T follicular helper cell (primary cell): ENCODE measurements at places on chromosomes 4 and X.

- DNase-seq, result peak; percentile 5
These were observed 32.9 kb upstream of the PGM2 start for GRCh38 chr4:37793562-37793961.

DNA sequence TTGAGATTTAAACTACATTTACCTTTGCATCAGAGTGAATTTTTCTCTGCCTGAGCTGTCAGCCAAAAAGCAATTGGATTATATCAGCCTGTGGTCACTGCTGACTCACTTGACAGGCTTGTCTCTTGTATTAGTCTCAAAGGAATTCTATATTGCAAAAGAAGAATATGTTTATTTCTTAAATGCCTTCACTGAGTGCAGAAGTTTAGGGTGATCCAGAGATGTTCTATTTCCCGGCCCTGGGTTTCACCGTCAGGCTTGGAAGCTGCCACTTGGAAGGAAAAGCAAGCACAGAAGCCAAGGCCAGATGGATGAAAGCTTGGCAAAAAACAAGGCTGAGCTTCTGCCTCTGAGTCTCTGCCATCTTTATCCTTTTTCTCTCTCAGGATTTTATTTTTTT, 80.9 kb downstream of the FAM114A1 start:
- DNase-seq, result no peak

GRCh38 chr4:115360431-115360830, 247.0 kb upstream of the NDST4 start:
- no peak for DNase-seq

GRCh38 chr4:24646798-24647460, 62.6 kb upstream of the DHX15 start:
- DNase-seq, result no peak

GRCh38 chr4:79980448-79980847, 92.6 kb downstream of the ANTXR2 start:
- DNase-seq, result no peak

DNA sequence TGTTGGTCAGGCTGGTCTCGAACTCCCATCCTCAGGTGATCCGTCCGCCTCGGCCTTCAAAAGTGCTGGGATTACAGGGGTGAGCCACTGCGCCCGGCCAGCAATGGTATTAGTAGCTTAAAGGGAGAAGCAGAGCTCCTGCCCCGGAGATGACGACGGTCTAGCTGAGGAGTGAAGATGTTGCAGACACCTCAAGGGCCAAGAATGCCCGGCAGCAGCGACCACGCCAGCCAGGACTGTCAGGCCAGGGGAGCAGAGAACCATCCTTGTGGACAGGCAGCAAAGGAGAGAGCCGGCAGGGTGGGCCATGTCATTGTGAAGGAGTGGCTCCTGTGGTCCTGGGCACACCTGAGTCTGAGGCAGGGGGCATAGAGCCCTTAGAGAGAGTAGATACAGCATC, 210.1 kb upstream of the BCOR start:
- DNase-seq, result no peak

DNA sequence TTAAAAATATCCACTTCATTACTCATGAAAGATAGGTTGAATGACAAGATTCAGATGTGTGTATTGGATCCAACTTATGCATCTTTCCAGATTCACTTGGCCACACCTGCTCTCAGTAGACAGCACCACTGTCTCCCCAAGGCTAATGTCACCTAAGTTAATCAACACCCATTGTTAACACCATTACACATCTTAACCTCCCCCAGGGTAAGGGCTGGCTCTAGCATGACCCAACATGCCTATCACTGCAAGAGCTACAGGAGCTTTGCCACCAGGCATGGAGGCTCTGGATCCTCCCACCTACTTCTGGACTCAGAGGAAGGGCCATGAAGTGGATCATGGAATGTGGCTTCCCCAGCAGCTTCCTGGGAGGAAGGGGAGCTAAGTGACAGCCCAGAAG, 32.8 kb upstream of the LSM6 start:
- DNase-seq, result no peak

DNA sequence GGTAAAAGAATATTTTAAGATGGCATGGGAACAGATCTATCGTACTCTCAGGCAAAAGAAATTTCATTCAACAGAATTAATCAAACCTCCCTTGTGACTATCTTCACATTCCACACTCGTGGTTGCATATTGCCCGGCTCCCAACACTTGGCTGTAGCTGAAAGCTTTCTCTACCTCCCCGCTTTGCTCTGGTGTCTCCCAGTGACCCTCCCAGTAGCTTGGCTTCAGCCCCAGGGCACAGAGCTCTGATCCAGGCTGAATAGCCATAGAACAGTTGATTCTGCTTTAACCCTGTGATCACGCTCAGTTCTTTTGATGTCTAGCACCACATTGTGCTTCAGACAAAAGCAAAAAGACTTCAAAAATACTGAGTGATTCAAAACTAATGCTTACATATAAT, 24.6 kb downstream of the SLC7A11 start:
- DNase-seq, result no peak

GRCh38 chr4:158758142-158758541, 10.7 kb upstream of the FNIP2 start:
- no peak for DNase-seq

DNA sequence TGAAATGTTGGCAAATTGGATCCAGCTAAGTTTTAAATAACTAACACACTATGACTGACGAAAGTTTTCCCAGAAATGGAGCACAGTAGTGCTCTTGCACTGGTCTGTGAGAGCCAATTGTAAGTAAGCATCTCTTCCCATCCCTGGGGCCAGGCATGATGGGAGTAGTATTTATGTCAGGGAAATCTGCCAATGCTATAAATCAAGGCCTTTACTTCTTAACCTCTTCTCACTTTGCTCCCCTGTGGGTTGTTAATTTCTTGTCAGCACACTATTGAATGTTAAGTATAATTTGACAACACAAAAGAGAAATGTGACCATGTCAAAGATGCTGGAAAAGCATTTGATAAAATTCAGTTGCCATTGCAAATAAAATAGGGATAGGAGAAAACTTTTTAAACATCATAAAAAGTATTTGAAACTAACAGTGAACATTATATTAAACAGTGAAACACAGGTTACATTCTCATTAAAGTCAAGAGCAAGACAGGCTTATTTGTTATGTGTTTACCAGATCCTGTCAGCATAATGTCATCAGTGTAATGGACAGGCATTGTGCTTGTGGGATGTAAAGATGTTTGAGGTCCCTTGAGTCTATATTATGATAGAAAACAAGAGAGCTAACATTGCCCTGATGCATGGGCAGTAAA, 5.0 kb downstream of the F8A1 start:
- no peak for DNase-seq

DNA sequence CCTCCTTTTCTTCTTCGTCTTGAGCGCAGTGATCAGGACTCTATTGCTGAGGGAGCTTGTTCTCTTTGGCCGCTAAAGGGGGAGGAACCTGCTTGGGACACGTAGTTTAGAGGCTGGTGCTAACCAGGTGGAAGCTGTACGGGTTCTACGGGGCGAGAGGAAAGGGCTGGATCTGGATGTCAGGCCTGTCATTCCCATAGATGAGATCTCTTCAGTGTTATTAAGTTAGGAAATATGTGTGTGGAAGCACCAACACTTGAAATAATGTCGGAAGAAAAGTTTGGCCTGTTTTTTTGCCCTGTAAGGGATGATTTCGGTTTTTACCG, 643 bp downstream of the SRP72 start:
- peak; percentile 6 for DNase-seq

- no peak for DNase-seq
These were observed 459.5 kb downstream of the RAPGEF2 start for GRCh38 chr4:159562366-159562765.

GRCh38 chr4:83358410-83358809, 23.8 kb upstream of the HPSE start:
- DNase-seq, result no peak

- no peak for DNase-seq
These were observed 10.4 kb upstream of the PHOX2B start for GRCh38 chr4:41758884-41759283.

- DNase-seq, result no peak
These were observed 804.7 kb upstream of the NDST4 start for GRCh38 chr4:115918149-115918548.

- DNase-seq, result no peak
These were observed 160.9 kb downstream of the SH2D1A start for GRCh38 chrX:124507246-124507645.

DNA sequence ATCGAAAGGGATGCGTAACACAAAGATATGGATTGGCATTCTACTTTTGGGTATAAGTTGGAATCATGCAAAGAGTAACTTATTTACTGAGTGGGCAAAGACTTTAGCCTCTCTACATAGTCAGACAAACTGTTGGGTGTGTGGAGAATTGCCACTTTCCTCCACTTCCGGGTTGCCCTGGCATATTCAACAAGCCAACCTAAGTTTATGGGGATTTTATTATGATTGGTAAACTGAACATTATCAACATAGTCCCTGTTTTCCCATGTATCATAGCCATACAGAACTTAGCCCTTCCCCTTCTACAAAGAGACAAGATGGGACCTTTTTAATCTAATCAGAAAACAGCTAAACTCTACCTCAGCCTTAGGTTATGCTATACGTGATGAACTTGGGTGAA, 121.6 kb downstream of the AGTR2 start:
- DNase-seq, result no peak
